ENCODE measurements at places on chromosomes 5 and 9.

DNA sequence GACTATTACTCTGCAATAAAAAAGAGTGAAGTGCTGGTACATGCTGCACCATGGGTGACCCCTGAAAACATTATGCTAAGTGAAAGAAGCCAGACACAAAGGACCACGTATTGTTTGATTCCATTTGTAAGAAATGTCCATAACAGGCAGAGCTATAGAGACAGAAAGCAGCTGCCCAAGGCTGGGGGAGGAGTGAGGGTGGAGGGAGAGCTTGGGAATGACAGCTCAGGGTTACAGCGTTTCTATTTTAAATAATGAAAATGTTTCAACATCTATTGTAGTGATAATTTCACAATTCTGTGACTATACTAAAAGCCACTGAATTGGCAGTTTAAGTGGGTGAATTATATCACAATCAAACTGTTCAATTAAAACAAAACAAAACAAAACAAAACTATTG is 81.7 kb downstream of the MYO10 start:
- DNase-seq, result no peak

- no peak for DNase-seq
Observed at GRCh38 chr9:121735065-121735792, 83.8 kb downstream of the DAB2IP start.

GRCh38 chr5:132013711-132014110 is 2.3 kb upstream of the ACSL6 start:
- no peak for DNase-seq

DNA sequence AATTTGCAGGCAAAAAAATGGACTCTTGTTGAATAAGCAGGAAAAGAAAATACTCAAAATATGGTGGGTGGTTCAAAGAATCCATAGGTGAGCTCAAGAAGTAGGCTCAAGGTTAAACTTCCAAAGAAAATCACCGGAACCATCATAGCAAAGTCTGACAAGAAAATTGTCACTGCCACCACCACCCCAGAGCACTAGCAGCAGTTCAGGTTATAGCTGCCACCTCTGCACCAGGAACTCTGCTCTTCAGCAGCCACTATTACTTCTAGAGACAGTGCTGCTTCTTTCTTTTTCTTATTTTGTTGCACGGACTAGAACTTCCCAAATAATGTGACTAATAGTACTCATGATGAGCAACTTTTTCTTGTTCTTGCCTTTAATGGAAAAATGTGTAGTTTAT is 70.3 kb downstream of the SPEF2 start:
- DNase-seq, result no peak

GRCh38 chr5:80187421-80188090 is 68.3 kb downstream of the SERINC5 start:
- no peak for DNase-seq

DNA sequence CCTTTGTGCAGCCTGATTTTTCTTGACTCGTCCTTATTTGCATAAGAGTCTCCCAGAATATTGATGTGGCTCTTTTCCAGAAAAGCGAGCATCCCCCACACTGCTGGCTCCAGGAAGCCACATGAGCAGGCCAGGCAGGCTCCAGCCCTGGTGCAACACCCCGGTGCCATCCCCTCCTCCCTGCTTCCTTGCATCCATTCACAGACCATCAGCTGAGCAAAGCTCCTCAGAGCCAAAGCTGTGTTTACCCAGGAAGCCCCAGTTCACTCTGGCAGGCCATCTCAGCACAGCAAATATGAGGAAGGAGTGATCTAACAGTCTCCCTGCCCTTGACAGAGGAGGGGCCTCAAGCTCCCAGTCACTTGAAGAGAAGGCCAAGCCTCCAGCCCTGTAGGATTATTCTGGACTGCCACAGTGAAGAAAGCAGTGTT is 34.4 kb downstream of the INSYN2B start:
- DNase-seq, result no peak

- no peak for DNase-seq
Observed at GRCh38 chr5:179767496-179768100, 26.2 kb upstream of the LTC4S start.
